Memory B cell (primary cell): ENCODE measurements at places on chromosomes 4 and X.

- DNase-seq: no peak
Observed at GRCh38 chr4:73988061-73988460, at the start of gene PPBP. TSS of gene PPBP (minus strand) at chr4:73988190. CDS start at chr4:73988103, 87 bp downstream.

DNA sequence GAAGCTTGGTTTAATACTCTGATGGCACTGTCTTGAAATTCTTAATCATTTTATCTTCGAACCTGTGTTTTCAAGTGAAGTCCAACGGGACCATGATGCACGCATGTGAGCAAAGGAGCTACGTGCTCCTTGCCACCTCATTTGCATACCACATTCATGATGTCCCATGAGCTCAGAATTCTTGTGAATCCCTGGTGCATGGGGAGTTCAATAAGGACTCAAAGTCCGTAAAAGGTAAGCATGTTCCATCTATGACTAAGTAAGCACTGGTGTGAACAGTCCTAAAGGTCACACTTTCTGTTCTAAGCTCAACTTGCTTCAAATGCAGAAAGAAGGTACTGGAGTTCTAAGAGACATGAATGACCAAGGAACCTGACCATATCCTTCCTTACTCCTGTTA is 13.1 kb upstream of the GPM6B start:
- DNase-seq: no peak

GRCh38 chr4:38273407-38273806 is 313.2 kb downstream of the PTTG2 start:
- DNase-seq: no peak

DNA sequence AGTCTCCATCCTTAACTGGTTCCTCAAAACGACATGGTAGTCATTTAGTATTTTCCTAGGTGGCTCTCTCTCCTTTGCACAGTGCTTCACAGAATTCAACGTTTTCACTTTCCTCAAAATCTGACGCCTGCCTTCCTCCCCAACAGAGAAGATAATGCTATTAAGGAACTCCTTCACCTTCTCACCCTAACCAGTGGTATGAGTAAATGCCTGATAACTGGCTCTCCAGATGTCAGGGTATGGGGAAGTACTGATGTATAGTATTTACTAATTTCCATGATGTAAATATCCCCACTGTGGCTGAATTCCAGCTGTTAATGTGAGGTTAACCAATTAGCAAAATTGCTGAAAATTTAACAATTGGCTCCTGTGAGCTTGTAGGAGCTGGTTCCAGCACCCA is 28.8 kb upstream of the NSUN7 start:
- DNase-seq: no peak

GRCh38 chrX:103254171-103254824 is 657 bp downstream of the TCEAL8 start:
- no peak for DNase-seq

- no peak for DNase-seq
Observed at GRCh38 chr4:159201168-159201567, 98.3 kb downstream of the RAPGEF2 start.

GRCh38 chrX:133415276-133416105 is at the start of gene GPC4:
TSS of gene GPC4 (minus strand) at chrX:133415489. CDS start at chrX:133414965, 524 bp downstream.
- no peak for DNase-seq

GRCh38 chr4:155263480-155263879 is 55.0 kb downstream of the NPY2R start:
- DNase-seq: no peak
